ENCODE measurements at places on chromosomes 11 and 22. TPM values are rescaled to one million over a fixed set of nuclear protein-coding genes. Genes with fewer than 3 reads are reported as not detected.

GRCh38 chr22:41535244-41535643 is 9.0 kb downstream of the POLR3H start:
- no peak for DNase-seq

DNA sequence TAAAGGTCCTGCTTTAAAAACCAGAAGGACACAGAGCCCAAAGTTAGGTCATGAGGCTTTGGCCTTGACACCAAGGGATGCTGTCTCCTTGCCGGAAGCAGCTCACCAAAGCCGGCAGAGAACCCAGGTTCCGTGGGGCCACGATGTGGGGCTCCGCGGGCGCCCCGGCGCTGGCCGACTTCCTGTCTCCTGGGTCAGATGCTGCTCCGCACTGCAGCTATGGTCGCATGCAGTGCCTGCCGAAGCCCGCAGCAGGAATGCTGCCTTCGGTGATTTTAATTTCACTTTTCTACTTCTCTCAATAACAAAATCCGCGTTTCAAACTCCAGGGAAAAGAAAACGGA is 454 bp upstream of the OTUB1 start:
- DNase-seq, result no peak

- DNase-seq, result no peak
Measured at GRCh38 chr11:66835768-66836405, 7.4 kb upstream of the RCE1 start.

DNA sequence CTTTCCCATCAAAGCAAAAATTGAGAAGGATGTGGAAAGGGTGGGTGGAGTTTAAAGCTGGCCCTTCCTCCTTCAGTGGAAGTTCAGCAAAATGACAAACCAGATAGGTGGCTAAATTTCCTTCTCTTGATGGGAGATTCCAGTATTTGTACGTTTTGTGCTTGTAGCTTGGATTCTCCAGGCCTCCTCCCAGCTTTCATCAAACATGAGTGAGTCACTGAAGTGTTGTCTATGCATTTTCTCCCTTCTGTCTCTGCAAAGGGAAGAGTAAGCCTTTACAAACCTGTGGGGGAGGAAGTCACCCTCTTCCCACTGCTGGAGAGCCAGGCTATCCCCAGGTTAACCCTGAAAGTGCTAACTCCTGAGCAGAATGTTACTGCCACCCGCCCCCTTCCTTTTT is 6.4 kb downstream of the MARK2 start:
- DNase-seq, result no peak

- DNase-seq, result peak; percentile 16
Measured at GRCh38 chr11:40095446-40095845, 1364.0 kb downstream of the LRRC4C start.

- no peak for DNase-seq
Measured at GRCh38 chr11:121163658-121164308, 62.7 kb downstream of the TECTA start.

GRCh38 chr11:67053896-67054329 is 2.7 kb upstream of the RHOD start:
- DNase-seq, result no peak

GRCh38 chr11:8259306-8259959 is 4.2 kb downstream of the LMO1 start:
- no peak for DNase-seq

- no peak for DNase-seq
Measured at GRCh38 chr22:44309137-44309536, 3.6 kb downstream of the SHISAL1 start.

DNA sequence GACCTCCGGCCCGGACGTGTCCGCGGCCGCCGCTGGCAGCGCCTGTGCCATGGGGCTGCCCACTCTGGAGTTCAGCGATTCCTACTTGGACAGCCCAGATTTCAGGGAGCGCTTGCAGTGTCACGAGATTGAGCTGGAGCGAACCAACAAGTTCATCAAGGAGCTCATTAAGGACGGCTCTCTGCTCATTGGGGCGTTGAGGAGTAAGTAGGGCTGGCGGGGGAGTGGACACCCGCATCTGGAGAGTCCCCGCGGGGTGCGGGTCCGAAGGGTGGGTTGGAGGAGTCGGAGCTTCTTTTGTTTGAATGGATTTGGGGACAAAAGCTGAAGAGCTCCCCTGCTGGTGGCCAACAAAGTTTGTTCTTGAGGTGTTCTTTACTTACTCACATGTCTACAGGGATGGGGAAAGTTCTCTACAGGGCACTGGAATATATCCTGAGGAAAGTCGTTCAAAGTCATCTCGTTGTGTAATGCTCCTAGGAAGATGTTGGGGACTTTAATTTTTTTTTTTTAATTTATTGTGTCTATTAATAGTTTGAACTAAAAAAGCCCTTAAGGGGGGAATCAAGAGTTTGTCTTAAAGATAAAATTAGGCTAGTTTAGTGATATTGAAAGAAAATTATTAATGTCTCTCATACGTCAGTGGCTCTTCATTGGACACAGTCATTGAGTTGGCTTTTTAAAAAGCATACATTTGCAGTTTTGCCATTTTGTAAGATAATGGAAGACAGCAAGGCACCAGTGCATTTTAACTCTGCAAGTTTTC is 725 bp downstream of the ARHGAP42 start:
- peak; percentile 64 for DNase-seq

GRCh38 chr11:10505278-10506007 is 35.5 kb downstream of the RNF141 start:
- DNase-seq, result no peak

GRCh38 chr22:19176732-19177131 is 1.8 kb downstream of the SLC25A1 start:
- DNase-seq, result no peak

GRCh38 chr22:21946262-21946925 is 6.3 kb downstream of the PPM1F start:
- no peak for DNase-seq

- DNase-seq, result no peak
Measured at GRCh38 chr22:33337524-33337923, 279.3 kb upstream of the SYN3 start.

DNA sequence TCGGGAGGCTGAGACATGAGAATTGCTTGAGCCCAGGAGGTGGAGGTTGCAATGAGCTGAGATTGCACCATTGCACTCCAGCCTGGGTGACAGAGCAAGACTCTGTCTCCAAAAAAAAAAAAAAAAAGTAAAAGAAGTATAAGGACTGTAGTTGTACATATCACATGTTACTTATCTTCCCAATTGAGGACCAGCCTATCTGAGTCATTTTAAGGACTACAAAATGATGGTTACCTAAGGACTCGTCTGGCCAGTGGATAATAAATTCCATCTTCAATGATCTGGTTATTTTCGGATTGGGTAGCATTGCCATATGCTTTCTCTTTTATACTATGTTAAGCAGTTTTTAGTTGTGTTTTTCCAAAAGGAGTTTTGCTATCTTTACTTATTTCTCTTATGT is 55.3 kb downstream of the PPFIA1 start:
- no peak for DNase-seq

- DNase-seq, result no peak
Measured at GRCh38 chr11:2409611-2410468, 9.3 kb downstream of the TSSC4 start.

- DNase-seq, result no peak
Measured at GRCh38 chr11:91788764-91789163, 435.9 kb upstream of the FAT3 start.

The CDC45 gene
- 4.9 TPM for polyA plus RNA-seq

The OR51B4 gene
- not detected for polyA plus RNA-seq

The EMID1 gene
- 7.5 TPM for polyA plus RNA-seq

The CD6 gene
- polyA plus RNA-seq, result 0.83 TPM

The HBD gene
- not detected for polyA plus RNA-seq

The COA4 gene
- 79.0 TPM for polyA plus RNA-seq

The OR5B21 gene
- not detected for polyA plus RNA-seq

The MYO7A gene
- 4.0 TPM for polyA plus RNA-seq

The CCDC15 gene
- 3.0 TPM for polyA plus RNA-seq

The UVRAG gene
- 8.1 TPM for polyA plus RNA-seq

The KDM4E gene
- polyA plus RNA-seq, result 0.06 TPM

The GPHA2 gene
- 0.35 TPM for polyA plus RNA-seq

The DRICH1 gene
- 0.35 TPM for polyA plus RNA-seq

The CARD16 gene
- polyA plus RNA-seq, result 5.3 TPM

The INSC gene
- polyA plus RNA-seq, result 1.3 TPM

Measured in forelimb muscle (tissue), 1 donor.